T-cell (primary cell): ENCODE measurements at places on chromosomes 7 and 10.

DNA sequence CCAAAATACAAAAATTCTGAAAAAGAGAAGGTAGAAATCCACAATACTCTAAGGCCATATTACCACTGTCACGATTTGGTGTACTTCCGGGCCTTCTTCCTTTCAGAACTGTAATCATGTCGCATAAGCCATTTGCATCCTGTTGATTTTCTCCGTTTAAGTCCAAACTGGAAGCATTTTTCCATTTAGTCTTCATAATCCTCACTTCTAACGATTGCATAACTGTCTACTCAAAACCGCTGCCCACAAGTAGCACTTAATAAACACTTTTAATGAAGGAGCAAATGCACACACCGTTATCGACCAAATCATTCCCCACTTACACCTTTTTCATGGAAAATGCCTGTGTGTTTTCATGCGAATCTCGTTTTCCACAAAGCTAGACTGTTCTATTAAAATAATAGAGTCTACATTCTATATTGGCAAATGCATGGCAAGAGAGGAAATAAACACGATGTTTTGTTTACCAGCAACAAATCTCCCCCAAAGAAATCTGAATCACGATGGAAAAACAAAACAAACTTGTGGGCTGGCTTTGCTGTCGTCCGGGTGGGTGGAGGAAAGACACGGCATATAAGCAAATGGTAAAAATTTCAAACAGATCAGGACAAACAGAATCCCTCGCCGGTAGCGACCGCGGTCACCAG, 1.0 kb downstream of the ATE1 start:
- no peak for DNase-seq

- DNase-seq, result no peak
Observed at GRCh38 chr7:79465551-79465950, 12.1 kb upstream of the MAGI2 start.

DNA sequence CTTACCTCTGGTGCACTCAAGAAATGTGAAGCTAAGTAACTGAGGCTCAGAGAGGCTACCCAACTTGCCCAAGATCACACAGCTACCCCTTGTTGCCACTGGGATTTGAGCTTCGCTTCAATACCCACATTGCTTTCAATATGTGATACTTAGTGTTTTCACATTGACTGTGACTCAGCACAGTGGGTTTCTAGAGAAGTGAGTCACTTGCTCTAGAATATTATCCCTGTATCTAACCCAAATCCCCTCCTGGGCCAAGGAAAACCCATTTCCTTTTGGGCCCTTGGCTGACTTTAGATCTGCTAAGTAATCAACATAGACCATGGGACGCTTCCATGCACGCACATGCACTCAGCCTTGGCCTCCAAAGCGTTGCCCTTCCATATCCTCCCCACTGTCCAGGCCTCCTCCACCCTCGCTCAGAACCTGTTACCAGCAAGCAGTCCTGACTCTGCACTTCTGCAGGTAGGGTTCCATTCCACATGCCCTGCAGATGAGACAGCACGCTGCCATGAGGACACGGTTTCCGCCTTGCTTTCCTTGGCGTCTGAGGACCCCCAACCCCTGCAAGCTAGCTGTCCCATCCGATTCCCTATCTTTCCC, 87.7 kb upstream of the CHST15 start:
- no peak for DNase-seq

GRCh38 chr10:68086910-68087684, 12.0 kb upstream of the HERC4 start:
- no peak for DNase-seq

DNA sequence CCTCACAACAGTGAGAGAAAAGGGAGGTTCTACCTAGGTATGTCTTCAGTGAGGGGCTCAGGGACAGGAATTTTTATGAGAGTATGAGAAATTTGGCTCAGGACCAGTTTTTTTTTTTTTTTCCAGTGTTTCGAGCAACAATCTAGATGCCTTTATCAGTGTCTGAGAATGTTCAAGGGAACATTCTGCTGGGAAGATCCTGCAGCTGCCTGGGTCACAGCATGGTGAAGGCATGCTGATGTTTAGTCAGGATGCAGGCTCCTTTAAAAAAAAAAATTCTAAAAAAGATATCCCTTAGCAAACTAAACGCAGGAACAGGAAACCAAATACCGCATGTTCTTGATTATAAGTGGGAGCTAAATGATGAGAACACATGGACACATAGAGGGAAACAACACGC, 31.0 kb downstream of the SBDS start:
- no peak for DNase-seq

- no peak for DNase-seq
Observed at GRCh38 chr7:151115121-151115835, 29.0 kb downstream of the AGAP3 start.

- no peak for DNase-seq
Observed at GRCh38 chr7:30877993-30878392, 33.7 kb upstream of the AQP1 start.

- no peak for DNase-seq
Observed at GRCh38 chr7:43868681-43869005, 674 bp downstream of the MRPS24 start.

- DNase-seq, result no peak
Observed at GRCh38 chr10:100020886-100021253, 11.1 kb upstream of the DNMBP start.

GRCh38 chr7:83065714-83066113, 97.0 kb downstream of the PCLO start:
- no peak for DNase-seq

- no peak for DNase-seq
Observed at GRCh38 chr7:116918704-116919103, 34.6 kb upstream of the ST7 start.

- DNase-seq, result peak; percentile 37
Observed at GRCh38 chr7:36606153-36606975, 117.9 kb downstream of the AOAH start.

DNA sequence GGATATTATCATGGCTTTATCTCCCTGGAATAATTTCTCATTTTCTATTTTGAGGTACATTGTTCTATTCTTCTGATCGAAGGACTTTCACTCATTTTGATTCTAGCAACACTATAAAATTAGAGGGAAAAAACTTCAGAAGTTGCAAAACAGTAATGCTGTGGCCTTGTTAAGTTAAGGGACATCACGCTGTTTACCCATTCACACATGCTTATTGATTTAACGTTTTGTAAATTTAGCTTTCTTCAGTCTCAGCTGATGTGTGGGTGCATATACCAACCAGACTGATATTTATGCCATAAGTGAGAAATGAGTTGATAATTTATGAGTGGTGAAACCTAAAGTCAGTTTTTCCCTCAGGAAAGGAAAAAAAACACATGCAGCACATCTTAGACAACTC, 63.5 kb upstream of the RELN start:
- DNase-seq, result no peak

- DNase-seq, result no peak
Observed at GRCh38 chr7:26683277-26683676, 181.1 kb downstream of the SKAP2 start.
